Smooth muscle cell of the brain vasculature (primary cell): ENCODE measurements at places on chromosomes 1 and 21.

DNA sequence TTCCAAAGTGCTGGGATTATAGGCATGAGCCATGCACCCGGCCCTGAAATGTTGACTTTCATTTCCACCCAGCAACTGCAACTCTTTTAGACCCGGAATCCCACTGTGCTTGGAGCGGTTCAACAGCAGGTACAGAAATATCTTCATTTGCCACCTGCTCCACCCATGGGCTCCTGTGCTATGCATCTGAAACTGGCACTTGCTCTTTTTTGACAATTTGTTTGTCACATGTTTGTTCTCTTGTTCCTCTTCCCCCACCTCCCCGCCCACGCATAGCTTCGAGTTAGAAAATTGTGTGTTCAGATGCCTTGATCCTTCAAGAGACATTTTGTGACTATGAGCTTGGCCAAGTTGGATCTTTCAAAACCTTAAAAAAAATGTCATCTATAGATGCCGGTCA is 2.4 kb upstream of the IFNLR1 start:
- DNase-seq, result no peak

GRCh38 chr1:183841950-183842794 is 37.3 kb downstream of the RGL1 start:
- peak; percentile 89 for DNase-seq

DNA sequence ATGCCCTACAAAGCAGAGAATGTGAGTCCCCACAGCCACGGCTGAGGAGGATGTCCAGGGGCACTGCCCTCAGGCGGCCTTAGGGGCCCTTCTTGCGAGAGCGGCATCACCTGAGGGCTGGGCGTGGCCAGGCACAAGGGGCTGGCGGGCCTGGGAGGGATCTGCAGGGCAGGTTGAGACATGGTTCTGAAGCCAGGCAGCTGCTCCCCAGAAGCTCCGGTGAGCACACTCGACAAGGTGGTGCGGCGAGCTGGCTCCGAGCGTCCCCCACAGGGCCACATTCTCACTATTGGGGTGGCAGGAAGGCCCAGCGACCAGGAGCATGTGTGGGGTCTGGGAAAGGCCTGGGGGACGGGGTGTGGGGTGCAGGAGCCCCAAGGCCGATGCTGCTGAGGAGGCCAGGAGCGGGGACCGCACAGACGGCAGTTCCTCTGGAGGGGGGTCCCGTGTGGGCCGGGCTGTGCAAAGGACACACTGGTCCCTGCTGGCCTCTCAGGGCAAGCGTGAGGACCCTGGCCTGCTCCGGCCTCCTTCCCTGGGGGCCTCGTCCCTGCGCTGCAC is 47.2 kb downstream of the MORN1 start:
- no peak for DNase-seq

DNA sequence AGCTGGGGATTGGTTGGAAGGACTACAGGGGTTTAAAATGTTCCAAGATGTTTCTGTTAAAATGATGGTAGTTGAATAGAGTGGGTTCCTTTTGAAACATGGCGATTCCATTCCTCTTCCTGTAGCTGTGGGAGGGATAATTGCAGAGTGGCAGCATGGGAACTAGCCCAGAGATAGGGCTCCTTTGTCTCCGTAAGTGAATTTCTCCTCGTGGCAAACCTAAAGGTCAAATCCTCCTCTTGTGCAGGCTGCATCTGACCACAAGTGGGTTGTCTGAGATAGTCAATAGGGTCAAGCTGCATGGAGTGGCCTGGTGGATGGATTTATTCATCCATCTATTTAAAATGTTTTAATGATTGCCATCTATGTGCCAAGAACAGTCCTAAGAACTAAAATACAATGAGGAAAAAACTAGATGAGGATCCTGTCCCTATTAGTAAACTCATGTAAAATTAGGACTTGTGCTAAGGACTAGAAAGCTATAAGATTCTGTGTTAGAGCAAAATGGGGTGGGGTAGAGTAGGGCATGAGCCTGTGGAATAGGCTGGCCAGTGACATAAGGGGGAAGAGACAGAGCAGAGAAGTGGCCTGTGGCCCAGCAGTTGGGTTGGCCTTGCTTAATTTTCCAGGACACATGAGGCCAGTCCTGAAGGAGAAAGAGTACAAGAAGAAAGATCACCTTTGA is 89.1 kb upstream of the IVNS1ABP start:
- DNase-seq, result no peak

DNA sequence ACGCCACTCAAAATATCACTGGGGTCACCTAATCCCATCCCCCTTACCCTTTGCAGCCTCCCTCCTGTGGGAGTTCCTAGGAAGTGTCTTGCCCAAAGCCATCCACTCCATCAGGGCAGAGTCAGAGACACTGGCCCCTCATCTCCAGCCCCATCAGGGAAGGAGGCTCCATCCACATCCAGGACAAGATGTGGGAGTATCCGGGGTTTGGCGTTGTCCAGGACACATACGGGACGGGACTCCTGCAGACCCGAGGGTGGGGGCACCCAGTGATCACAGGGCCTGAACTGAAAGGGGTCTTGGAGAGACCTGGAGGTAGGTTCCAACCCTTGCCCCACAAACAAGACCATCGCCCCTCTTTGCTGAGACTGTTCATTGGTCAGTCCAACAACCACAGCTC is 348.2 kb downstream of the MATN1 start:
- DNase-seq, result no peak

DNA sequence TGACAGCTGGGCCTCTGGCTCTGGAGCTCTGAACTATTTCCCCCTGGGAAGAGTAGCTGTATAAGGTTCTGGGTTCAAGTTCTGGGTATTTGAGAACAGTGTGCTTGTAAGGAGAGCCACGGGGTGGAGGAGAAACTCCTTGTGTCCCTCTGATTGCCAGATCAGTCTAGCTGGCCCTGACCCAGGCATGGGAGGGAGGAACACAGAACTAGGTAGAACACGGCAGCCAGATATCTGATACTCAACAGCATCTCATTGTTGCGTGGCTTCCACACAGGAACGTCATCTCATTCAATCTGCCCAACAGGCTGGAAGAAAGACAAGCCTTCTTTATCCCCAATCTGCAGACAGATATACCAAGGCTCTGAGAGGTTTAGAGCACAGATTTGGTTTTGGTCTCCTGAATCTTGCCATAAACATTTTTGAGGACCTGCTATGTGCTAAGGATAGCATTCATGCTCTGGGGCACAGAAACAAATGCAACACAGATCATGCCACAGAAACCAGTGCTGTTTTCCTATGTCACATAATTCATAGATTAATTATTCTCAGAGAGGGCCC is 83.8 kb downstream of the PLXNA2 start:
- DNase-seq, result no peak

- DNase-seq, result no peak
Observed at GRCh38 chr1:9825093-9826074, 1.6 kb upstream of the CLSTN1 start.

GRCh38 chr1:84726593-84727499 is 36.6 kb upstream of the SSX2IP start:
- DNase-seq, result no peak

DNA sequence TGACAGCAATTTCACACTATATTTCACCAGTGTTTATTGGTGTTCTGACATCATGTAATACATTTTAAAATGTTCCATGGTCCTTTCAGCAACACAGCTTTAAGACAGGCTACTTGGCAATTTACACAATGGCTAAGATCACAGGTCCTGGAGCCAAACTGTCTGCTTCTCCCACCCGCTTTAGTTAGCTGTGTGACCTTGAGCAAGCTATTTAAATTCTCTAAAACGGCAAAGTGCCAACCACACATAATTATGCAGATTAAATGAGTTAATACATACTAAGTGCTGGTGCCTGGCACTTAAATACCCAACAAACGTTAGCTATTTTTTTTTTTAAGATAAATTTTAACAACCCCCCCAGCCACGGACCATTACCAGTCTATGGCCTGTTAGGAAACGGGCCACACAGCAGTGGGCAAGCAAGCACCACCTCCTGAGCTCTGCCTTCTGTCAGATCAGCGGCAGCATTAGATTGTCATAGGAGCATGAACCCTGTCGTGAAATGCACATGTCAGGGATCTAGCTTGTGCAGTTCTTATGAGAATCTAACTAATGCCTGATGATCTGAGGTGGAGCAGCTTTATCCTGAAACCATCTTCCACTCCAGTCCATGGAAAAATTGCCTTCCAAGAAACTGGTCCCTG is 26.9 kb downstream of the SOD1 start:
- DNase-seq, result no peak

- peak; percentile 6 for DNase-seq
Observed at GRCh38 chr1:219460896-219461815, 151.7 kb downstream of the ZC3H11B start.

- DNase-seq, result no peak
Observed at GRCh38 chr1:229164836-229165735, 105.8 kb upstream of the RAB4A start.
